ENCODE measurements at places on chromosomes 2 and 18. TPM values are rescaled to one million over a fixed set of nuclear protein-coding genes. Genes with fewer than 3 reads are reported as not detected.

DNA sequence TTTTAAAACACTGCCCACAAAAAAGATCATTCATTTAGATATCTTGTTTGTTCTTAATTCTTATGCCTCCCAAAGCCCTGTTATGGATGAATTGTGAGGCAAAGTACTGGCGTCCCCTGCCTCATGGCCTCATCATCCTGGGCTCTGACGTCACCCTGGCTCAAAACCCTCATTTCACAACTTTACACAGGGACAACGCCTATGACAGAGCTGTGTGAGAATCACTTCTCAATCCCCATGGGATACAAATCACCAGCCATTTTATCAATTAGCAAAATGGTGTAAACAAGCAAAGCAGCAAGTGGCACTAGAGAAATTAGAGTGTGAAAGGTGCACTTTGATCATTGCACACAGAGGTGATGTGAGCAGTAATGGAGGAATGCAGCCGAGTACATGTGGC lies 16.6 kb downstream of the FHOD3 start:
- no peak for DNase-seq

GRCh38 chr2:18611184-18611583 lies 21.8 kb upstream of the NT5C1B start:
- DNase-seq = no peak

The FAM136A gene
- 73.6 TPM for total RNA-seq

The TRABD2A gene
- 3.1 TPM for total RNA-seq

Data from HT-29 (cell line).